ENCODE measurements at places on chromosomes 2 and 18.

DNA sequence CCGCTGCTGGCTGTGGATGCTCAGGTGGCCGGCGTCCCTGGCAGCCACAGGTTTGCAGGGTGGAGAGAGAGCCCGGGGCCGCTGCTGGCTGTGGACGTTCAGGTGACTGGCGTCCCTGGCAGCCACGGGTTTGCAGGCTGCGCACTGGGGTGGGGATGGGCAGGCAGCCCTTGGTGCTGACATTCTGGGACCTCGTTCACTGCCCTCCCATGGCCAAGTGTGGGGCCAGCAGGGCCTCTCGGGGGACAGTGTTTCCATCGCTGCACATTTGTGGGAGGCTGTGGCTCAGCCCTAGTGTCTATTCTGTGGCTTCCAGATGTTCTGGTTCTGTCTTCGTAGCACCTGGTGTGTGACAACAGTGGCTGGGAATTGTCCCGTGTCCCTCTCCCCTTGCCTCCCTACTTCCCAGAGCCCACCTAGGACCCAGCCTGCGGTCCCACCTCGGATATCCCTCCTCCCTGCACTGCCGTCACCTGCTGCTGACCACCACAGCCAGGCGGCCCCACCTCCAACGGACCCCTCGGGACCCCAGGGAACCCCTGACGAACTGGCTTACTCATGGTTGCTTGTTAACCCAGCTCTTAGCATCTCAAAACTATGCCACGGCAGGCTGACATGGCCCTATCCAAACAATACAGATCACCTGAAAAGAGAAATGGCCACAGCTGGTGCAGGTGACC, 915 bp downstream of the CROCC2 start:
- DNase-seq: no peak

DNA sequence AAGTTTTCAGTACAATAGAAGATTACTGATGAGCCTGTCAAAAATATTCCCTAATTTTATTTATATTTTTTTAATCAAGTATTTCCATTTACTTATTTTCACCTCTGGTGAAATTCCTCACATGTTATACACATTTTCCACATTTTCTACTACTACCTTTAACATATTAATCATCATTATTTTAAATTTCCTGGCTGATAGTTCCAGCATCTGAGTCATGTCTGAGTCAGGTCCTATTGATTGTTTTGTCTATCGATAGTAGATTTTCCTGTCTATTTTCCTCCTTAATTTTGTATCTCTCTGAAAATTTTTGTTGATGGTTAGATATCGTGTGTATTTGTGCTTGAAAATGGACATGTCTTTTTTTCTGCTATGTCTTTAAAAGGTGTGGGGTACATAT, 211.8 kb upstream of the DSEL start:
- DNase-seq: no peak

GRCh38 chr2:27797841-27798240, 26.3 kb downstream of the MRPL33 start:
- DNase-seq: no peak

GRCh38 chr2:113716291-113716690, 40.2 kb downstream of the SLC35F5 start:
- DNase-seq: peak; percentile 9

DNA sequence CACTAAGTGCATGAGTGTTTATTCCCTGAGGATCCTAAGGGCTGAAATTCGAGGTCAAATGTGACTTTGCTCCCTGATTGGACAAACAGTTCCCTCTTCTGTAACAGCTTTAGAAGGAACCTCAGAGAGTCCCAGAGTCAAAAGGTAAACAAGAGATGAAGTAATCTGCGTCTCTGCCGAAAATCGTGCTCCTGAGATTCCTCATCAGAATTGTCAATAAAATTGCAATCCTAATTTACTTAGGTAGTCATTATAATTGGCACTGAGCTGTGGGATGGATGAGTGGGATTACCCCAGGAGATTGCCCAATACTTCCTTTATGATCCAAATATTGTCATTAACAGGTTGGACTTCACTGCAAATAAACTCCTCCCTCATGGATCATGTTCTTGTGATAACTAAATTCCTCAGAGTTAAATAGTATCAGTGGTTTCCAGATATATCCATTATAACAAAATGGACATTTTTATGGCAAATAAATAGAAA, 907 bp upstream of the SUCLG1 start:
- DNase-seq: no peak

- DNase-seq: peak; percentile 31
Measured at GRCh38 chr18:63850020-63850419, 37.5 kb upstream of the SERPINB2 start.

DNA sequence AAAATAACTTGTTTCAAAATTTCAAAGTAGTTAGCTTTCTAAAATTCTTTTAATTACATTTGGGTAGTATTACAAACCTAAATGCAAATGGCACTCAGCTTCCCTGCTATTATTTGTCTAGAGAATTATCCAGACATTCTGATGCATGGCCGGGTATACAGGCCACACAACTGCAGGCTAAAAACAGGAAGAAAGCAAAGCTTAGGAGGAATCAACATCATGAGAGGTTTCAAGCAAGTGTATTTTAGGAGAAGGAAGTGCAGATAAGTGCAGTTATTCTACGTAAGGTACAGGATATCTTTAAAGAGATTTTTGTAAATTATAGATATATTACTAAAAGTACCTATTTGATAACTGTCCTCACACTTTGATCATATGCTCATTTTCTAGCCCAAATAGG, 46.8 kb upstream of the RNU4ATAC start:
- no peak for DNase-seq

DNA sequence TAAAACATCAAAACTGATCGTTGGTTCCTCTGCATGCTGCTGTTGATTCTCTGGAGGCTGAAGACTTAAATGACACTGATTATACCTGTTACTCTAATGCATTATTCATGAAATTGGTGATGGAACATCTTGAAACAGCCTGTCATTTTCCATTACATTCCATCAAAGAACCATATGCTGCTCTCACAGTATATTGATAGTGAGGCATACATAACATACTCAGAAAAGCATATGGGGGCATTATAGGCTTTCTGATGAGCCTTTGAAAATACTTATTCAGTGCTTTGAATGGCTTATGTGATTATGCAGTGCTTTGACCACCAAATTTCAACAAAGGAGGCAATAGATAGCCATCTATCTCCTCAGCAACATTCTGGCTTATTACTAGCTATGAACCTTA, 392.1 kb downstream of the CDH19 start:
- no peak for DNase-seq

- DNase-seq: no peak
Measured at GRCh38 chr2:44119878-44120277, 48.8 kb upstream of the PPM1B start.

DNA sequence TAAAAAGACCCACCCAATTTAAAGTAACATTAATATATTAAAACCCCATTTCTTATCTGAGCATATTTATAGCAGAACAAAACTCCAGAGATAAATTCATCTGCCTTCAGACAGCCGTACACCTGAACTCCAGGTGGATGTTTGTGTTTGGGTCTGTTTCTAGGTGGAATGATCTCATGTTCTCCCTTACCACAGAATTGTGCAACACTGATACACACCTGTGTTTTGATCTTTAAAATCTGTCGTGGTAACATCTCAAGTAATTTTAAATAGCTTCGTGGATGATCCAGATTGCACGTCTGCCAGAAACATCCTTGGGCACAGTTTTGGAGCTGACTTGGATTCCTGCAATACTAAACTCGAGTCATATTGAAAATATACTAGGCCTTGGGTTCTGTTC, 207.5 kb upstream of the FOSL2 start:
- no peak for DNase-seq

DNA sequence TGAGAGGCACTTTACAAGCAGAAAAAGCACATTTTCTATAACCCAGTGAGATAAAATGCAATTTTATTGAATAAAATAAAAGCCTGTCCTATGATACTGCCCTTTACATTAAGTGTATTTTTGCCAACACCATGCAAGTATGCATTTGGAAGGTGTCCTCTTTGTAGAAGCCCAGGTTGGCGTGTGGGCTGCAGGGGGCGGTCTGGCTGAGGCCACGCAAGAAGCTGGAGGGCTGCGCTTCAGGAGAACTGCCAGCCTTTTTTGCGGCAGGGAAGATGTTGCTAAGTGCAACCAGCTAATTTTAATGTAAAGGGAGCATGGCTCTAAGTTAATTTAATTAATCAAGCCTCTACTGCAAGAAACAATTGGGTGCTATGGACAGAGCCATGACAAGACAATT, 562.8 kb upstream of the SALL3 start:
- DNase-seq: no peak

DNA sequence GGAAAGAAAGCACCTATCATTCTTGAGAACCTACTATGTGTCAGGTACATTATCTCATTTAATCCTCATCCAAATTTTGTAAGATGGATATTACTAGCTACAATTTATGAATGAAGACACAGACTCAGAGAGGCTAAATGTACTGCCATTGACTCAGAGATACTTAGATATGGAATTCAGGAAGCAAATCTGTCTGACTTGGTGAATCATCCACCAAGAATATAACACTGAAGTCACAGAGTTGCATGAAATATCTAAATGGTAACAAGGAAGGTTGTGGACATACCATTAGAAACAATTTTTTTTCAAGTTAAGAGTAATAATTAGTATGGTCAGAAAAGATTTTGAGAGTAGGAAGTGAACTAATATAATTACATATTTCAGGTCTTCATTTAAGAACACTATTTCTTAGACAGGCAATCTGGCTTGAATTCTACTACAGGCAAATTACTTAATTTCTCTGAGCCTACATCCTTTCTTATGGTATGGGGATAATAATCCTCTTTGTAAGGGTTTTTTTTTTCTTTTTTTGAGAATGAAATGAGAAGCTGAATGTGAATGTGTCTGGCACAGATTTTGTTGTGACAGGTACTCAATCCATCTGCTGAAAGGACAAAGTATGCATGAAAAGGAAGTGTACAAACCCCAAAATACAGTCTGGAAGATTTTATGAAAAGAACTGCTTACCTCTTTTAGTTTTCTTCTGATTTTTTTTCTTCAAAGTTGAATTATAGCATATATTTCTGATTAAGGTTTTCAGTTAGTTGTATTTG, 14.8 kb upstream of the C2orf66 start:
- peak; percentile 83 for DNase-seq

DNA sequence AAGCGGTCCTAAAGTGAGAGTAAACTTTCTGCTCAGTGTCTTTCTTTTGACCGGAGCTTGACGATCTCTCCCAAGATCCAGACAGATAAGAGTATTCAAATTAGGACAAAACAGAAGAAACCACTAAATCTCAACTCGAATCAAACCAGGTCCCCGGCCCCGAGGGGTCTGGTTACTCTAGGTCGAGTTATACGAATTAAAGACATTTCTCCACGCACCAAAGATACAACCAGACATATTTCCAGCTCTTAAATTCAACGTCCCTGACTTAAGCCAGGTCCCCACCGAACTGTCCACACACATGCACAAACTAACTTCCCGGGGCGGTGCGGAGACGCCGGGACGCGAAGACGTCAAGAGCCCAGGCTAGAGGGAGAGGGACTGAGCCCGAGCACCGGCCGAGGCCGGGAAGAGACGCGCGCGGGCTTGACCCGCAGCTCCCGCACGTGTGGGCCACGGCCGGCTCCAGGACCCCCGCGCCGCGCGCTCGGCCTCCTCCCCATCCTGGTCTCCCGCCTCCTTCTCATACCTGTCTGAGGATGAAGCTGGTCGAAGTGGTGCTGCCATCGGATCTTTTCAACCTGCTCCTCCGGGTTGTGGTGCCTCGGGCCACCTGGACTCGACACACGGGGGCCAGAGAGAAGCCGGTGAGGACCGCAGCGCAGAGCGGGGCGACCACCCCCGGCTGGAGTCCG, 896 bp downstream of the CACNB4 start:
- DNase-seq: no peak

DNA sequence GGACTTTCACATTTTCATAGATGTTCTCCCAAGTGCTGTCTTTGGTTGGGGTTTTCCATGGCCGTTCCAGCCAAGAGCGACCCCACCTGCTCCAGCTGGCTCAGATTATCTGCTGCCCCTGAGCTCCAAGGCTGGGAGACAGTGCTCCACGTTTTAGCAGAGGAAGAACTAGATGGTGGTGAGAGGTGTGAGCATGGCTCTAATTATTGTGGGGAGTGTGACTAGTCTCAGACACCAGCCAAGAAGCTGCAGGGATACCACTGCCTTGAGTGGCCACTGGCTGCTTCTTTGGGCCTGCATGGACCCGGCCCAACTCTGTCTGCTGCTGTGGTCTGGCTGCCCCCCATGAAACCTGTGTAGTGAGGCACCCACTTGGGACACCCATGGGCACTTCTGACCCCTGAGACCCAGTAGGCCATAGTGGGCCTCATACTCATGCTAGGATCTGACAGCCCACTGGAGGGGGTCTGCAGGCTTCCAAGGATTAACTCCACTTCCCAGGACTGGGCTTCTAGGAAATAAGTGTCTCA, 2.8 kb upstream of the NCL start:
- no peak for DNase-seq

GRCh38 chr2:86414996-86415395, 26.2 kb upstream of the KDM3A start:
- DNase-seq: no peak

- no peak for DNase-seq
Measured at GRCh38 chr2:191233533-191233932, 11.7 kb upstream of the MYO1B start.

DNA sequence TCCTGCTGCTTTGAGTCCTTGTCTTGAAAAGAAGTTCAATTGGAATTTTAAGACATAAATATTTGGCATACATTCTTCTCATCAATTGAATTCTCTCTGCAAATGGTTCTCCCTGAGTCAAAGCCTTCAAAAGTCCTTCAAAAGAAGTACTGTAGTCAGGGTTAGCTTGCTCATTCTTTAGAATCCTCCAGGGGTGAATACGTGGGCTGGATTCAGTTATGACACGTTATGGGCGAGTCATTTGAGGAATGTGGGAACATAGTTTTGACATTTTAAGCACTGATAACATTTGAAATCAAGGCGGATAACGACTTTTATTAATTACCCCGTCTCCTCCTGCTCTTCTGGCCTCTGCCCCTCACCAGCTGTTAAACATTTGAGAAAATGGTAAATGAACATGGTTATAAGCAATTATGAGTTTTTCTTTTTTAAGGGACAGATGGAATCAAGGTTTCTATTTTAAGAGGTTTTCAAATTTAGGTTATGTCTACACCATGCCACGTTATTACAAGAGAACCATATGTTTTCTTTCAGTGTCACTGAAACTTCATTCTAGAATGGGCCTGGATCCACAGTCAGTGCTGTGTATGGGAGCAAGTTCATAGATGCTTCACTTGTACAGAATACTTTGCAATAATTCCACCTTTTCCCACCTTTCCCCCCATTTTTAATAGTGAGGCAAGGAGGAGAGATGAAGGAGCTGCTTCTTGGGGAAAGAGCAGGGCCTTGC, 273.1 kb downstream of the TSN start:
- peak; percentile 91 for DNase-seq

DNA sequence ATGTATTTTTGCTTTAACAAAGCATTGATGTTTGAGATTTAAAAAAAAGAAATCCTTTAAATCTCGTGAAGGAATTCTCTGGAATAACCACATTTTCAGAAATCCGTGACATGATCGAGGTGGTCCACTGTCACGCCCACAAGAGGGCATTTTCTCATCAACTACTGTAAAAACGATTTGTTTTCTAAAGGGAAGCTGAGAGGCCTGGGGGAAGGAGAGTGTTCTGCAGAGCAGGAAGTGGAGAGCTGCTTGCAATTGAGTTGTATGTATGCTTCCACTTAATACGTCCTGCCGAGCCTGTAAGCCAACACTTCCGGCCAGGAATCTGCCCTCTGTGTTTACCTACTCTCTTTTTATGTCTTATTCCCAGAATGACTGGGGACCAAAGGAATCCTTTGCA, 19.4 kb downstream of the KLHL29 start:
- DNase-seq: peak; percentile 88

- no peak for DNase-seq
Measured at GRCh38 chr2:43748333-43748732, 25.5 kb upstream of the DYNC2LI1 start.

GRCh38 chr2:152354909-152355308, 19.9 kb downstream of the FMNL2 start:
- peak; percentile 81 for DNase-seq

Measured in fibroblast of upper back skin (primary cell).